ENCODE measurements at places on chromosomes 3 and 15.

GRCh38 chr3:177983320-177983719, 552.9 kb upstream of the KCNMB2 start:
- DNase-seq: no peak

DNA sequence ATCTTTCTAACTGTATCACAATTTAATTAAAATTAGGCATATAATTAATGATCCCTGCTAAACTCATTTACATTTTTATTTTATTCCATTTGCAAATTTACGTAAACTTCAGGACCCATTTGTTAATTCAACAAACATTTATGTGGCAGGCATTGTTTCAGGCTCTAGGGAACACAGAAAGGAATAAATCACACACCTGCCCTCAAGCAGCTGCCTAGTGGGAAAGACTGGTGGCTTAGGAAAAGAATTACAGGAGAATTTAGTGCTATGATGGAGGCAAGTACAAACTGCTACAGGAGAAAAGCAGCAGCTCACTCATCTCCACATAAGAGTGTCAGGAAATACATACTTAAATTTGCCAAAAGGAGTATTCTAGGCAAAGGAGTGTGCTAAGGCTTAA, 11.2 kb downstream of the CBLB start:
- DNase-seq: no peak

DNA sequence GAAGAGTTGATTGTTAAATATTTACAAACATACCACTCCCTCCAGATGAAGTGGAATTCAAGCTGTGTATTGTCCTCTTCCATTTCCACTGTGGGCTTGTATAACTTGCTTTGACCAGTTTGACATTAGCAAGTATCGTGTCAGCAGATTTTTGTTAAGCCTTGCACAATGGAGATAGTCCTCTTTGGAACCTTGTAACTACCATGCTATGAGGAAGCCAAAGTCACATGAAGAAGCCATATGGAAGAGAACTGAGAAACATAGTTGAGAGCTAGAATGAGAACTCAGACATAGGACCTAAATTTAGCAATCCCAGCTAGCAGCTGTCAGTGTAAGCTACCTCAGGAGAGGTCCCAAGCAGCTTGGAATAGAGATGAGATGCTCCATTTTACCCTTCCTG, 889.2 kb downstream of the PDCD6IP start:
- DNase-seq: no peak

- DNase-seq: no peak
Measured at GRCh38 chr3:19808834-19809233, 125.2 kb downstream of the EFHB start.

- DNase-seq: no peak
Measured at GRCh38 chr3:112482675-112483074, 16.6 kb downstream of the BTLA start.

GRCh38 chr3:183532620-183533411, 22.7 kb downstream of the KLHL6 start:
- no peak for DNase-seq

GRCh38 chr15:88981244-88982215, 68.4 kb upstream of the MFGE8 start:
- DNase-seq: no peak

DNA sequence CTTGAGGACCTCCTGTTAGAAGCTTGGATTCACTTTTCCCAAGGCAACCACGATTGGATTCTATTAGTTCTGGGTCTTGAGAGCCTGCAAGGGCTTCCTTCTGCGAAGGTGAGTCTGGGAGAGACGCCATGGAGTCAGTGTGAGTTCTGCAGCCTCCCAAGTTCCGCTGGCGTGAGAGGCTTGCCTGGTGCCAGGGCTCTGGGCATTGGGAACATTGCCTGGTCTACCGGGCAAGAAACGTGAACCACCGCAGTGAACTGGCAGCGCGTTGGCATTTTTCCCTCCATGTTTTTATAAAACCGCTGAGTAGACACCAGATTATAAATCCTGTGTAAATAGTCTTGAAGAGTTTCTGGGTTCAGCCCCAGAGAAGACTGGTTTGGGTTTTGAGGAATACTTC, 160.9 kb downstream of the IGF1R start:
- no peak for DNase-seq

DNA sequence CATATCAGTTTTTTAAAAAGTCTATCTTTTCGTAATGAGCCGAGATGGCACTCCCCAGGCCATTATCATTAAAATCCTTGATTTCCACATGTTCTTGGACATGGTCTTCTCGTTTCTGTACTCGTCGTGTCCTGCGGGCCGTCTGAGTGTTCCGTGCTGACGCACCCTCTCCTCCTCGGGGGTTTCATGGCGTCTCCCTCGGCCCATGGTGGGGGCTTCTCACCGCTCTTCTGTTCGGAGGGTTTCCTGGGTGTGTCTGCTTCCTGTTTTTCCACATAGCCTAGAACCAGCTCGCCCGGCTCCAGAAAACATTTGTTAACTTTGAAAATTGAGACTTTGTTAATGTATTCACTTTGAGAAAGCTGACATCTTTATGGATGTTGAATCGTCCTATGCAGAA, 92.7 kb downstream of the VGLL4 start:
- DNase-seq: no peak

DNA sequence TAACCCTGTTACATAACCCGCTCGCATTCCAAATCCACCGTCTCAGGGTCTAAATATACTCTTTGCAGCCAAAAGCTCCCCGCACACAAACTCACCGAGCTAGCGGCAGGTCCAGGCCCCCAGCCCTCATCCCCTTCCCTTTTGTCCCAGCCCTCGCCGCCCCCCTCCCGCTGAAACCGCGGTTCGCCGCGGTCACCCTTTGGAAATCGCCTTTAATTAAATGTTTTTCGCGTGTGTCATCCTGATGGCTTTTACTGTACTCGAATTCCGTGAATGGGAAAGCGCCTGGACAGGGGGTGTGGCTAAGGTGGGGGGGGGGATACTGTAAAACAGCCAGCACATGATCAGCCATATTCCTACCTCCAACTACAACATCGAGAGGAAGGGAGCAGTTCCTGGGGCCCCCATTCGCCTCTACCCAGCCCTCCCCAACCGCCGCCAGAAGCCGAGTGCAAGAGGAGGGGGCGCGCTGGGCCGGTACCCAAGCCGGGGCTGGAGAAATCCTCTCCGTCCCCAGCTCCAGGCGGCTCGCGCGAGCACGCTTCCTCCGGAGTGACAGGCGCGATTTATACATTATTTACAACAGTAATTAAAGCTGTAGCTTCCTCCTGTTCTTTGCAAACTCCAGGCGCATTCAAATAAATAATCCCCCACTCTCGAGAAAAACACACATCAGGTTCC, 1.7 kb downstream of the RORA start:
- no peak for DNase-seq

GRCh38 chr3:130915567-130916292, 21.8 kb downstream of the ATP2C1 start:
- no peak for DNase-seq

GRCh38 chr3:26193558-26193957, 403.7 kb downstream of the OXSM start:
- DNase-seq: no peak

DNA sequence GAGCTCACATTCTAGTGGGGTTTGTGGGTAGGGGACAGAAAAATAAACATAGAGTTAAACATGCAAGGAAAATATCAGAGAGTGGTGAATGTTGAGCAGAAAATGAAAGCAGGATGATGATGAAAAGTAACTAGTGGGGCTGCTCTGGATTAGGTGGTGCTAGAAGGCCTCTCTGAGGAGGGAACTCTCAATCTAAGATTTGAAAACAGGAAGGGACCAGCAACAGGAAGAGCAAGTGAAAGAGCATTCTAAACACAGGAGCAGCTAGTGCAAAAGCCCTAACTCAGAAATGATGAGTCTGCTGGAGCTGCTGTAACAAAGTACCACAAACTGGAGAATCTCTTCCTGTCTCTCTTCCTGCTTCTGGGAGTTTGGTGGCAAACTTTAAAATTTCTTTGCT, 468.6 kb upstream of the AGTR1 start:
- DNase-seq: no peak

GRCh38 chr3:184261270-184261853, at the start of gene CAMK2N2:
CAMK2N2 (minus strand) TSS chr3:184261553; CDS start chr3:184261285, 268 bp downstream.
- peak; percentile 92 for DNase-seq

DNA sequence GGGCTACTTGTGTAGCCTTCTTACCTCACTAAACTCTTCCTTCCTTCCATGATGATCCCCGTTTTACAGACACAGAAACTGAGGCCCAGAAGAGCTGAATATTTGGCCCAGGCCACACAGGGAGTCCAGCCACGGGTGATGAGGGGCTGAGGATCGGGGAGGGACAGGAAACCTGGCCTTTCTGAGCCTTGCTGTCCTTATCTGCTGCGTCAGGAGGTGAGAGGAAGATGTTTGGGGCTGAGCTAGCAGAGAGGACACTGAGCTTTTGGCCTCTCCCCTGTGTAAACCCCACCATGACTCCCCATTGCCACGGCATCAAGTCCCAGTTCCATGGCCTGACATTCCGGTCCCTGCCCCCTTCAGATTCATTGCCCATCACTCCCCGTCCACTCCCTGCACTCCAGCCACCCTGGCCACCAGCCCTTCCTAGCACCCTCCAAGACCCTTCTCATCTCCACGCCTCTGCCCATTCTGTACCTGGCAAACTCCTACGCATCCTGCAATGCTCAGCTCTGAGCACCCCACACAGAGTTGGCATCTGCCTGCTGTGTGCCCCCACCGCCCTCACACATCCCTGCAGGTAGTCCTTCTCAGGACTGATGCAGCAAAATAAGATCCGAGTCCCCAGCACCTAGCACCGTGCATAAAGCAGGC, 103.0 kb downstream of the FBLN2 start:
- DNase-seq: no peak

DNA sequence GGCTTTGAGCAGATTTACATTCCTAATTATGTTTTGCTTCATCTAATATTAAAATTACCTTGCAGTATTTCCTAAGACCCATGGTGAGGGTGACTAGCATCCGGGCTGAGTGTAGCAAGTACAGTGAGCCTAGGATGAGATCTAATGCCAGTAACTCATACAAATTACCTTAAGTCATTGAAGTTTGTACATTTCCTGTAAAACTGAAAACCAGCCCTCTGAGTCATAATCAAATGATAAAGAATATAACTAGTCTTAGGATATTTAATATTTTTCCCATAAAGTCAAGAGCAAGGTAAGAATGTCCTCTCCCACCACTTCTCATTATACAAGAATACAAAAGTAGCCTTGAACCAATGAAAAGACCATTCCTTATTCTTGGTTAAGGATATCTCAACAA, 54.8 kb upstream of the CHRM5 start:
- no peak for DNase-seq

- DNase-seq: no peak
Measured at GRCh38 chr3:71987089-71987735, 202.3 kb upstream of the PROK2 start.

DNA sequence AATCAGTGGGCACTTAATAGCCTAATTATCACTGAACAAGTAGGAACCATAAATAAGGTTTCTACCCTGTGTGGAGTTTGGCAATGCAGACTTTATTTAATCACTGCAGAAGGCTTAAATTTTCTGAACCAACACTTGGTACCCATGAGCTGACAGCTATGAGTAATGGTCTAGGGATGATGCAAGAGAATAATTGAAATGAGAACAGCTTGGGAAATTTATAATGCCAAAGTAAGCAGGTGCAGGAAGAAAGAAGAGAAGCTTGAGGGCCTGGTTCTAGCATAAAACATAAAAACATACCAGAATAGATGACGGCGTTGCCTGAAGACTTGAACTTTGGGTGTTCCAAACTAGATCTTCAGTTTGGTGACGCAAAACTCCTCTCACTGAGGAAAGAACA, 67.0 kb downstream of the IMPG2 start:
- DNase-seq: no peak

DNA sequence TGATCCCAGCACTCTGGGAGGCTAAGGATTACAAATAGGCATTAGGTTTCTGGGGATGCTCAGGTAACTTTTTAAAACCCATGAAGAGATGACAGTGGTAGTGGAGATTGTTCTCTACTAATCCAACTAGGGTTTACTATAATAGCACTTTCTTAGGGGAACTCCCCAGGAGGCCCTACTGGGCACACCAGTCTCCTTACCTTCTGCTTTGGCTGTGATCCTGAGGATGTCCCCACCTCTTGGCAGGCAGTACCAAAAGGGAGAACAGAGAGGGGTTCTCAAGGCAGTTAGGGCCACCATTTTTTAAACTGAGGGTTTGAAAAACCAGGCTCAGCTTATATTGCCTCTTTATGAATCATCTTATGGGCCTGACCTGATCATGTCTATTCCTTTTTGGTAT, 15.0 kb upstream of the FBXL22 start:
- no peak for DNase-seq

DNA sequence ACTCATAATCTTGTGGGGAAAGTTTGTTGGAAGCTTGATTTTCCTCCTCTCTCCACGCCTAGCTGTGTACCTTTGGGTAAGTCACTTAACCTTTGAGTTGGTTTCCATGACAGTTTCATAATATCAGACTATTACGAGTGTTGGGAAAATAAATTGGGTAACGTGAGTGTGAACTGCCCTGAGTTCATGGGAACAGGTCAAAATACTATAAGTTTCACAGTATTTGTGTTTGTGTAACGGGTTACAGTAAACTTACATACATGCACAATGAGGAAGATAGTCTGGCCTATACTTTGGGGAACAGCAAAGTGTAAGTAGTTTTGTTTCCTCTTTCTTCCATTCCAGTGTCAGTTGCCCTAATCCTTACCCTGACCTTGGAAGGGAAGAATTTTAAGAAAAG, 509.9 kb downstream of the MECOM start:
- DNase-seq: no peak

GRCh38 chr3:123459862-123460261, 11.0 kb upstream of the ADCY5 start:
- no peak for DNase-seq

GRCh38 chr3:146469150-146470017, at the start of gene PLSCR2:
PLSCR2 (minus strand) TSS chr3:146469561; CDS start chr3:146459904, 9,657 bp downstream.
- DNase-seq: peak; percentile 72

GRCh38 chr15:77702211-77702957, 69.7 kb upstream of the LINGO1 start:
- DNase-seq: no peak

- no peak for DNase-seq
Measured at GRCh38 chr3:27521179-27521871, 37.1 kb upstream of the SLC4A7 start.

DNA sequence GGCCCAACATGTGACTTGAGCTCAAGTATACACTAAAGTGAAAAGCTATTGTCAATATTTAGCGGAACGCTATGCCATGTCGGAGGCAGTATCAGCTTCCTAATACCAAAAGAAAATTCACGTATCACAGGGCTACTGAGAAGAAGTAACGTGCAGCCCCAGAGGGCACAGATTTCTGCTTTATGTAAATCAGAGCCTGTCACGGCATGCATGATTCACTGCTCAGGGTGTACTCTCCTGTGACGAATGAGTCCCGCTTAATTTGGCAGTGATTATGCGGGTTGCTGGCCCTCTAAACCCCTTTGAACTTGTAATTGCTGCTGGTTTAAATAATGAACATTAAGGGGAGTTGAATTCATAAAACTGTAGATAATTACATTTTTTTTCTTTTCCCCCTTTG, 85.3 kb downstream of the MEIS2 start:
- DNase-seq: no peak

DNA sequence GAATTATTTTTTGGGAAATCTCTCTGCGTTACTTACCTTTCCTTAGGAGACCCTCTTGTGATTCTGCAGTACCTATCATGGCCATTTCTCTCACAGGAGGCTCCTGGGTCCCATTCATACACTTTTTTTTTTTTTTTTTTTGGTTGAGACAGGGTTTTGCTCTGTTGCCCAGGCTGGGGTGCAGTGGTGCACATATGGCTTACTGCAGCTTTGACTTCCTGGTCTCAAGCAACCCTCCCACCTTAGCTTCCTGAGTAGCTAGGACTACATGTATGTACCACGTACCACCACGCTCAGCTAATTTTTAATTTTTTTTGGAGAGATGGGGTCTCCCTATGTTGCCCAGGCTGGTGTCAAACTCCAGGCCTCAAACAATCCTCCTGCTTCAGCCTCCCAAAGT, 36.1 kb downstream of the TRAK1 start:
- no peak for DNase-seq

- no peak for DNase-seq
Measured at GRCh38 chr3:140360332-140360731, 317.5 kb upstream of the TRIM42 start.

Measured in NCI-H2107 (cell line).